ENCODE measurements at places on chromosomes 7 and 10.

- DNase-seq: no peak
These were observed 55.7 kb downstream of the PALD1 start for GRCh38 chr10:70534281-70534680.

- no peak for DNase-seq
These were observed 303.5 kb downstream of the NEBL start for GRCh38 chr10:20593649-20594048.

- DNase-seq: no peak
These were observed 172.5 kb downstream of the SKAP2 start for GRCh38 chr7:26691886-26692285.

- DNase-seq: no peak
These were observed 20.0 kb downstream of the GNA12 start for GRCh38 chr7:2824026-2824677.

DNA sequence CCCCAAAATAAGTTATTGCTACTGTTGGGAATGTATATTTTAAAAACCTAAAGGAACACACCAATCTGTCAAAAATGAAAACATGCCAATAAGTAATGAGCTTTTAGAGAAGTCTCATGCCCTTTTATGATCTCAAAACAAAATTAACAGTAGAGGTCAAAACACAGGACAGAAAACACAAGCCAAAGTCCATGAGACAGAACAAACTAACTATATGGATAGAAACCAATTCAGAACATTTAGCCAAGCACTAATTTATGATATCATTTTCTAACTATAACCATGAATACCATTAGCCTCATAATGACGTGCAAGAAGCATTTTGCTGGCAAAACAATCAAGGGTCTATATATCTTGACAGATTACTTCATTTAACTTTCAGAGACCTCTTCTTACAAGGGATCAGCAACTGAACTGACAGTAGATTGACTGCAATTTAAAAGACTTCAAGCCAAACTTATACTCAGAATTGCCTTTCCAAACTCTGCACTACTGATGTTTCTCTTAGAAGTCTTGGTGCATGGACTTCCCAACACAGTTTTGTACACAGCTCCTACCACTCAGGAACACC, 200.9 kb downstream of the DOCK4 start:
- DNase-seq: no peak

DNA sequence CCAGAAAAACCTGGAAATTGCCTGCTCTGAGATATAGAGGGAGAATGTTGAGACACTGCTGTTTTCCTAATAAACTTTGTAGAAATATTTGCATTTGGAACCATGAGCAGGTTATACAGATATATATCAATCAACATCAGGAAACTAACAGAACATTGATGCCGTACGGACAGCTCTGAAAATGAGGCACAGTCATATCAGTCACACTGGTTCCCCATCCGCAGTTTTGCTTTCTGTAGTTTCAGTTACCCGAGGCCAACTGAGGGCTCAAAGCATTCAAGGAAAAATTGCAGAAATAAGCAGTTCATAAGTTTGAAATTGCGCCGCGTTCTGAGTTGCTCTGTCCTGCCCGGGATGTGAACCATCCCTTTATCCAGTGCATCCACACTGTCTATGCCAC, 137.9 kb downstream of the KLF6 start:
- no peak for DNase-seq

- no peak for DNase-seq
These were observed 27.1 kb upstream of the PLXNA4 start for GRCh38 chr7:132603220-132603833.

DNA sequence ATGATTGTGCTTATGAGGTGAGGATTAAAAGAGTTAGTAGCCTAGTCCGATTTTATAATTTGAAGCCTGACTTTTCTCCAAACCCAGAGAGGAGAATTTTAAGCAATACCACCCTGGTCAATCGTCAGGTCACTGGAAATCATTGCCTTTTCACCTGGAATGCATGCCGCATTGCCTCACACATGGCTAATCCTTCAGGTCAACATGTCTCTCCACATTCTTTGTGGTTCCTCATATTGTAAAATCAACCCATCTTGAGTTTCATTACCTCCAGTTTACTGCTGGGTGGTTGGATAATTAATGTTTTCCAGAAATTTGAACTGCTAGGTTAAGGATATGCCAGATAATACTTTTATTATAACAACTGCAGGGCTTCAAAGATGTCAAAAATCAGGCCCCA, 55.6 kb upstream of the SEMA3E start:
- no peak for DNase-seq

DNA sequence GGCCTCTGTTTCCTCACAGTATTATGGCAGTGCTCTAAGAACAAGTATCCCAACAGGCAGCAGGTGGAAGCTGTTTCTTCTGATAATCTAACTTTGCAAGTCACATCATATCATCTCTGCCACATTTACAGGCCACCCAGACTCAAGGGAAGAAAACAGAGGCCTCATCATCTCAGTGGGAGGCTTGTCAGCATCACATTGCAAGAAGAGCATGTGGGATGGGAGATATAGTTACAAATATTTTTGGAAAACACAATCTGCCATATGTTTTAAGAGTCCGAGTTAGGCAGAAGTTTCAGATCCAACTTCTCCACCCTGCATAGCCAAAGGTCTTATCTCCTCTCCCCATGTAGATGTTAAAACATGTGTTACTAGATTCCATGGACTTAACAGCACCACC, 130.4 kb upstream of the PDE1C start:
- DNase-seq: no peak

- no peak for DNase-seq
These were observed 401.1 kb upstream of the PODXL start for GRCh38 chr7:131957338-131958020.

GRCh38 chr10:60757420-60757895, 20.8 kb upstream of the CDK1 start:
- DNase-seq: no peak

GRCh38 chr7:38992203-38992602, 14.5 kb downstream of the POU6F2 start:
- no peak for DNase-seq

DNA sequence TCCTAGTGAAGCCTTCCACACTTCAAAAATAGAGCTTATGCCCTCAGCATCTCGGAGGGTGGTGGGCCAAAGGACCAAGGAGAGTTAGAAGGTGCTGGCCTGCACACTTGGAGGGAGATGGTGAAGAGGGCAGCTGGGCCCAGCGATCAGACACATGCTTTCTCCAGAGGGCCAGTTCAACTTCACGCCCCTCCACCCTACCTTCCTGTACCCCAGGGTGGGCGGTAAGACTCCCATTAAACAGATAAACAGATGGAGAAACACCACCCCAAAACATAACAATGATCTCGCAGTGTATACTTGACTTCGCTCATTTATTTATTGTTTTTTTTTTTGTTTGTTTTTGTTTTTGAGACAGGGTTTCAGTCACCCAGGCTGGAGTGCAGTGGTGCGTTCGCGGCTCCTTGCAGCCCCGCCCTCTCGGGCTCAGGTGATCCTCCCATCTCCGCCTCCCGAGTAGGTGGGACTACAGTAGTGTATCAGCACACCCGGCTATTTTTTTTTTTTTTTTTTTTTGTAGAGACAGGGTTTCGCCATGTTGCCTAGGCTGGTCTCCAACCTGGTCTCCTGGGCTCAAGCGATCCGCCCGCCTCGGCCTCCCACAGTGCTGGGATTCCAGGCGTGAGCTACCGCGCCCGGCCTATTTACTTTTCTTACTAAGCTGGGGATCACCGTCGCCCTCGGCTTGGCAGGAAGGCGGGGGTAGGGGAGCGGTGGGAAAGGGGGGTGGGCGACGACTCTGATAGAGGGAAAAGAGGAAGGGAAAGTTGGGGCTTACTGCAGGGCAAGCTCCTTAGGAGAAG, 1.8 kb downstream of the C10orf95 start:
- DNase-seq: peak; percentile 32

DNA sequence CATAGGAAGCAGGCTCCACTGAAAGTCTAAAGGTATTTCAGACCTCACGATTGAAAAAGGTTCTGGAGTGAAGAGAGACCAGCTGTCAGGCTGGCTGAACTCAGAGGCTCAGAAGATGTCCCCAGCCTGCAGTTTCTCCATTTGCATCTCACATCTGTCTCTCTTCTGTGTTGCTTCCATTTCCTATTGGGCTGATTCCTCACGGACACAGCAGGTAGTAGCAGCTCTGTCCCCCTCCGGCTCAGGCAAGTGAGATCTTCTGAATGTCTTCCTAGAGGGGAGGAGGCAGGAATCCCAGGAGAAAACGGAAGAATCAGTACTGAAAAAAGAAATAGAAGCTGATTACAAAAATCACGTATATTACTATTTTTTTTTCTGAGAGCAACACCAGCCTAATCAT, 274.1 kb upstream of the COBL start:
- DNase-seq: no peak

DNA sequence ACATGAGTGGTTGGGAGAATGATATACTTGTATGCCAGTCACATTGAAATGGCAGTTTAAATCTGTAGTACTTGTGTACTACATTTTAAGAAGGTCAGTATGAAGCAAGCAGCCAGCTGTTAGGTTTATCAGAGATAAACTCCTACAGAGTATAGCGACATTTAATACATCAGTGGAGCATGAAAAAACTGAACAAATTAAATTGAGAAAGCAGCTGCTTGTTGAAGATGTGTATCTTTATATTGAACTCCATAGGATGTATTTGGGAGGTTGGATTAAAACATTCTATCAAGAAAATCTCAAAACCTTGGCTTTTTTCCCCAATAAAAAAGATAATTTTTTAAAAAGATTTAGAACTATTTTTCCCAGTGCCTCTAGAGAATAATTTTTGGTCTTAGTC, 47.8 kb downstream of the PHF14 start:
- no peak for DNase-seq

DNA sequence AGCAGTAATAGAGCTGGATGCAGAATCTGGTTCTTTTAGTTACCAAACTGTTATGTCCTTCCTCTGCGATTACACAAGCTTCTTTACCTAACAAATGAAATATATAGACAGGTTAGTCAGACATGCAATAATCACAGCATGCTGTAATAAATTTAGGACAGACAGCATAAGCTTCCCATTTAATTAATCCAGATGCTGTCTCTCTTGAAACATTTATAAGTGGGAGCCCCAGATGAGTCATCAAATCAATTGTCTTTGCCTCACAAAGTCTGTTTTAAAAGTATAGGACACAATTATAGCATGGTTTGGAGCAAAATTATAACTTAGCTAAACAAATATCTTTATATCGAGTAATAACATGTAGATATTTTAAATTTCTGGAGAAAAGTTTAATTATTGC, 1.6 kb downstream of the CDNF start:
- no peak for DNase-seq

Measured in SW 1271 (cell line).